ENCODE measurements at places on chromosomes 3 and 15. TPM values are rescaled to one million over a fixed set of nuclear protein-coding genes. Genes with fewer than 3 reads are reported as not detected.

DPP8 gene
- 9.1 TPM for polyA plus RNA-seq

PHC3 gene
- polyA plus RNA-seq: 6.2 TPM

STRIT1 gene
- 0.14 TPM for polyA plus RNA-seq

FGD5 gene
- 8.6 TPM for polyA plus RNA-seq

EPM2AIP1 gene
- polyA plus RNA-seq: 11.0 TPM

IL5RA gene
- 1.4 TPM for polyA plus RNA-seq

CD200R1 gene
- 0.14 TPM for polyA plus RNA-seq

DNA sequence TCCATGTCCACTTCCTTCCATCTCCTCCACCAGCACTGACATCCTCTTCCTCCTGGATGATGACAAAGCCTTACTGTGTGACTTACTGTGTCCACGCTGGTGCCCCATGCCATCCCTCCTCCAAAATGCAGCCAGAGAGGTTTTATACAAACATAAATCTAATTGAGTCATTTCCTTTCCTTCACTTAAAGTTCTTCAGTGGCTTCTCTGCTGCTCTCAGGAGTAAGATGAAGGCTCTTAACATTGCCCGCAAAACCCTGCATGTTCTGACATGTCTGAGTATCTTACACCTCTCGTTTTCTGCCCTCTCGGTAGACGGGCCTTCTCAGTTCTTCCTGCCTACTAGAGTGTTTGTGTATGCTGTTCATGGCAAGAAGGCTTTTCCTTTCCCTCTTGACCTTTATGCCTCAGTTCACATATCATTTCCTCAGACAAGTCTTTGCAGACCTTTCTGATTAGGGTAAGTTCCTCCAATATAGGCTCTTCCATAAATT lies 175.5 kb downstream of the CFAP20DC start:
- no peak for DNase-seq

DNA sequence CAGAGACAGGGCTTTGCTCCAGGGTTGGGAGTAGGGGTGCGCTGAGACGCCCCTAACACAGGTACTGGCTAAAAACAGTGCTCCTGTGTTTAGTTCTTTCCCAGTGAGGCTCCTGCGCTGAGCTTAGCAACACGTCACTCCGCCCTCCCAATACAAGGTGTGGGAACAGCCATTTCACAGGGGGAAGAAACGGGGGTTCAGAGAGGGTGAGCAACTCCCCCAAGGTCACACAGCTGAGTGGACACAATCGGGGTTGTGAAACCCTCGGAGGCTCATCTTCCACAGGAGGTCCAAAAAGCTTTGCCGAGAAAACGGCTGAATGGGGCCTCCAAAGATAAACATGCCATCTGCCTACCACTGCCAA lies 628 bp downstream of the PRRT3 start:
- DNase-seq: no peak

GRCh38 chr3:19165654-19166053 lies 17.3 kb downstream of the KCNH8 start:
- no peak for DNase-seq

GRCh38 chr3:184761075-184761841 lies 49.4 kb upstream of the MAGEF1 start:
- DNase-seq: peak; percentile 53

- peak; percentile 40 for DNase-seq
Measured at GRCh38 chr3:171173736-171174135, 147.2 kb upstream of the SLC2A2 start.

DNA sequence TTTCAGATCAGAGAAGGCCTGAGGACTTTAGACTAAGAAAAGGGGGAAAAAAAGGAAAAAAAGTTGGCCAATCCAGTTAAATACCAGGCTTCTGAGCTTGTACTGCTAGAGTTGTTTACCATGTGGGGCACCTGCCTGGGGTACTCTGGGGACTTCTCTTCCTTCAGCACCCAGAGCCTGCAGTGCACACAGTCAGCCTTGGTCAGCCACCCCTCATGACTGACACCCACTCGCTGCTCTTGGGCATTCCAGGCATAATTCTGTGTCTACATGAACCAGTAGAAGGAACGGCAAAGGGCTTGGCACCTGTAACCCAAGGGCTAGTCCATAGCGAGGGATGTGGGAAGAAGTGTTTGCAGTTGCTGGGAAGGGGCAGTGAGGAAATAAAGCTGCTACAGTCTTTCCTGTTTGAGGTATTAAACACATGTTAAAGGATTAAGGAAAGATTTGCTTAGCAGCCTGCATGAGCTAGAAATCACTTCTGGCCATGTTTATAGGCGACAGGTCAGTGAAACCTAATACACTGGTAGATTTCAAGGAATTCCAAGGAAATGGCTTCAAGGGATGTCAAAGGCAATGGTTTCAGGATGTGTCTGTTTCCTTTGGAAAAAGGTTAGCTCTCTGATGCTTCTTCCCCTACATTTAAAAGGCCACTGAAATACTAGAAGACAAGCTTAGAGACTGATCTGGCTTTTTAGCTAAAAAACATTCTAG lies 232.5 kb downstream of the CHST2 start:
- no peak for DNase-seq

GRCh38 chr3:29697989-29698388 lies 417.1 kb downstream of the RBMS3 start:
- DNase-seq: no peak

GRCh38 chr3:66439666-66440344 lies 61.0 kb downstream of the LRIG1 start:
- no peak for DNase-seq

GRCh38 chr15:62483814-62484213 lies 318.7 kb upstream of the C2CD4B start:
- peak; percentile 72 for DNase-seq

DNA sequence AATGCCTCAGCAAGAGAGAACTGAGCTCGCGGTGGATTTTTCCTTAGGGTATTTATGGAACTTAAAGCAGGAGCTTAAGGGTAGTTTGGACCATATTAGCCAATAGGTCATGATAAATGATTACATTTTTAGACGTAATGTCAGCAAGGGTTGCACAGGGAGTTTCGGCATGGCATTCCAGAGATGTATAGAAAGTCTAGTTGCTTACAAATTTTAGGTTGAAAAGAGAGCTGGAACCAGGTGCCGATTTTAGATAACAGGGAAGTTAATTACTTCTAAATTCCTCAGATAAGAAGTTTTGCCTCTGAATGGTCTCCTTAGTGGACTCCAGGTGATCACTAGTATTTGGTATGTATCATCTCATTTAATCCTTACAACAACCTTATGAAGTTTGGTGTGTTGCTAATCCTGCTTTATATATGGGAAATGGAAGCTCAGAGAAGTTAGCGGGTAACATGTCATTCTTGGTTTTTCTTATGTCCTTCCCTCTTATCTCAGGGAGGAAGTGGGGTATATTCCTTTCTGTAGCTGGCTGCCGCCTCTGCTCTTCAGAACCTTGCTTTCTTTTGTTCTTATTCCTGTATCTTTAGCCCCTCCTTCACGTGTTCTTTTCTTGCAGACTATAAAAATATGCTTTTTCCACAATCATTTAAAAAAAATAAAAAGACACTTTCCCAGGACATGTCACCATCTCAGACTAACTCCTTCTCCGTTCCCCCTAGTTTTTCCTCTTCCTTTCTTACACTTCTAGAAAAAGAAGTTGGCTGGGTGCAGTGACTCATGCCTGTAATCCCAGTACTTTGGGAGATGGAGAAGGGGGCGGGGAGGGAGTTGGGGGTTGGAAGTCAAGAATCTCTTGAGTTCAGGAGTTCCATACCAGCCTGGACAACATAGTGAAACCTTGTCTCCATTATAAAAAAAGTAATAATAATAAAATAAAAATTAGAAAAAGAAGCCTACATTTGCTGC lies 25.7 kb downstream of the IQGAP1 start:
- no peak for DNase-seq

- no peak for DNase-seq
Measured at GRCh38 chr3:190531406-190531805, 17.5 kb downstream of the IL1RAP start.

- no peak for DNase-seq
Measured at GRCh38 chr3:61890167-61890566, 328.8 kb downstream of the PTPRG start.

DNA sequence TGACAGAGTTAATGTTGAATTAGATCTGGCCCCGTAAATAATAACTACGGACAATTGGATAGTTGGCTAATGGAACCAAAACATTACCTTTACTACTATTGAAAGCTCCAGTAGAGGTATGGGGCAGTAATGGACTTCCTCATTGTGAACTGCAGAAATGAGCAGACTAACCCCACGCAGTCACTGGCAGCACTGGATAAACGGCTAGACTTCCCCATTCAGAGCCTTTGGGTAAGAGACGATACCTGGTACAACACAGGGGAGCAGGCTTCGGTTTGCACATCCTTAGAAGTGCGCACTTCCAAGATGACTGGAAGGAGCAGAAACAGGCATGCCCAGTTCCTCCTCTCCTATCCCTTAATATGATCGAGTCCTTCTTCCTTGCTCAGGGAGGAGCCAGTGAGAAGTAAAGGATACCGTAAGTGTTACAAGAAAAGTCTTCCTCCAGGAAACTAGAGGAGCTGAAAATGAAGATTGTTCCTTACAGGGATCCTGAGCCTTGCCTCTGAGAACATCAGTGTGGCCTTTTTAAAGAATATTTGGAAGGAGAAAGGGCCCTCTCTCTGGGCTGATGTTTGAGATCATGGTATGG lies 100.5 kb upstream of the NECTIN3 start:
- no peak for DNase-seq

DNA sequence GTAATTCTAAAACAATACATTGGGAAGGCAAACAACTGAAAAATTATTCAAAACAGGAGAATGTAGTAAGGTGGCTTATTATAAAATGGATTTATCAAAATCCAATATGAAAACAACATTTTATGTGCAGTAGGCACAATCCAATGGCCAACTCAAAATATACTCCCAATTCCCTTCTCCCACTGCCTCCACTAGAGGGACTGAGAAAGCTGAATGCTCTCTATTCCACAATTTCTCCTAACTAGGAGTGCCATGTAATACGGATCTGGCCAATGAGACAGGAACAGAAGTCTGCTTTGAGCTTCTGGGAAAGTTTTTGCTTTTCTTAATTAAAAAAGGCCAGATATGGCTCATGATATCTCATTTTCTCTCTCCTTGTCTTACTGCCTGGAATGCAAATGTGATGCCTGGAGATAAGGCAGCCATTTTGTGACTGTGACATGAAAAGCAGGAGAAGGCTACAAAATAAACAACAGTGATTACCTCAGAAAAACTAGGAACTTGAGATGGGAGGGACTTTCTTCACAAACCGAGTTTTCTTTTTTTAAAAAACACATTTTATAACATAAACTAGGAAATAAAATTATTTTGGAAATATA lies 18.8 kb upstream of the VGLL4 start:
- DNase-seq: no peak

- no peak for DNase-seq
Measured at GRCh38 chr15:73602992-73603391, 30.2 kb downstream of the NPTN start.

DNA sequence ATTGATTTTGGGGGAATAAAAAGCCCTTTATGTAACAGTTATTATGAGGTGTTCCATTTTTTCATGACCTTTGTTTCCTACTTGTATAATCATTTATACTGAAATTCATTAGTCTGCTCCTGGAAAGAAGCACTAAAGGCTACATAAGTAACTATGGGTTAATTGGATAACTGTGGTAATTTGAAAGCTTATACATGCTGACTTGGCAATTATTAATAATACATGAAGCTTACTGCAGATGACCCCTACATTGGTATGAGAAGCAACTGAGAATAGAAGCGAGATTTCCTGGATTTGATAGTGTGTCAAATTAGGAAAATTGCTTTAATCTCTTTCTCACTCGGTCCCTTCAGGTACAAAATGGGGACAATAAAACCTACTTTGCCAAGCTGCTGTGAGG lies 658.0 kb downstream of the ROBO1 start:
- DNase-seq: no peak

DNA sequence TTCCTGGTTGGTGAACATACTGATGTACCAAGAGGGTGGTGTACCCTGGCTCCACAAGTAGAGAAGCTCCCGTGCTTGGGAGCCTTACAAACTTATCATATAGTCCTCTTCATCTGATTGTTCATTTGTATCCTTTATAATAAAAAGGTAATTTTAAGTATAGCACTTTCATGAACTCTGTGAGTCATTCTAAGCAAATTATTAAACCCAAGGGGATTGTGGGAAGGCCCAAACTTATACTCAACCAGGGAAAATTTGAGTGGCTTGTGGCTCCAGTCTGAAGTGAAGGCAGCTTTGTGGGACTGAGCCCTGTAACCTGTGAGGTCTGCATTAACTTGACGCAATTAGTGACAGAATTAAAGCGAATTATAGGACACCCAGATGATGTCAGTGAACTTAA lies 29.0 kb downstream of the TTBK2 start:
- no peak for DNase-seq

DNA sequence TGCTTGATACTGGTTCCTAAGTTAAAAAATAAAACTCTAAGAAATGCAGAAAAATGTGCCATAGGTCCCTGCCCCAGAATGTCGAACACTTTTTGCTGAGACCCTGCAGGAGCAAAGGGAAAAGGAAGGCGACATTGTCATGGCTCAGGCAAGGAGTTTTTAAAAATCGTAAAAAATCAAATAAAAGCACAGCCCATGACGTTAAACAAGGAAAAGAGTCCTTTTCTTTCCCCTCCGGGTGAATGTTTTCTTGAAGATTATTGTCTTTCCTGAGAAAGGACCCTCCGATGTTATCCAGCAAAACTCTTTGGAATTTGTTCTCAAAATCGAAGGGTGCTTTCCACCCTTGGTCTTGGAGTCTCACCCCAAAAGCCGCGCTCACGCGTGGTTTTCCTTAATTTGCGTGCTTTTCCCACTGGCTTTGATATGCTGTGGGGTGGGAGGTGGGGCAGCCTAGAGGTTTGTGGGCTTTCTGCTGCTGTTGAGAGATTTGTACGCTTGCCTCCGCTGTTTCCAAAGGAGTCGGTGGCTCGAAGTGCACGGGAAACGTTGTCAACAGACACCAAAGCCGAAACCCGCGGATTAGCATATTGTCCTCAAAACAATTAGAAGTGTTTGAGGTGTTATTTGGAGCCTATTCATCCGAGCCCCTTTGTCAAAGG lies 2.9 kb downstream of the SOX14 start:
- no peak for DNase-seq

DNA sequence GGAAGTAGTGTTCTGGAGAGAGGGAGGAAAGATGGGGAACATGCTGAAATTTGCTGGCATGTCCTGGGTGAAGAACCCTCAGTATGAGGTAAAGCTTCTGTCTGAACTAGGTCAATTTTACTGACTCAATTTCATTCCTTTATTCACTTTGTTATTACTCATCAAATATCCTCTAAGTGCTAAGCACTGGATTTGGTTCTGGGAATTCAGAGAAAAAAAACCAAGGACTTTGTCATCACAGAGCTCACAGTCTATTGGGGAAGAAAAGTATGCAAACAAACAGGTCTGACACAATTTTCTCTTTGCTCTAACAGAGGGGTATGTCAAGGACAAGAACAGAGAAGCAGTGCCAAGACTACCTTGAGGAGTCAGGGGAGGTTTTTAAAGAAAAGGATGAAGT lies 68.0 kb downstream of the TFG start:
- no peak for DNase-seq

GRCh38 chr3:193943851-193944517 lies 192.0 kb upstream of the HES1 start:
- DNase-seq: no peak

DNA sequence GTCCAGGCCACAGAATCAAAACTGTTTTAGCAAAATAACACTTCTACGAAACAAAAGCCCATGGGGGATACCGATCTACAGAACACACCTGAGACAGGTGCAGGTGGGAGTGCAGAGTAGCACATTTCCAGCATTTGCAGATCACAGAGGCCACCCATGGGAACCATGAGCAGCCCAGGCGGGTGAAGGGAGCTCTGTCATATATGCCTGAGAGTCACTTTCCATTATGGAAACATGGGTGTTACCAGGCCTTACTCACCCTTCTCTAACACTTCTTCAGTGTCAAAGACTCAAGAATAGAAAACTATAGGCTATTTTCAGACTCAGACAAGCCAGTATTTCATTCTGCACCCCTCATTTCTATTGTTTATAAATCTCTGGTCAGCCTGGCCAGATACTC lies 3.5 kb downstream of the PLA1A start:
- no peak for DNase-seq

All from right cardiac atrium (tissue), 5 donors.